Ascending aorta (tissue), 2 donors: ENCODE measurements at places on chromosomes 2 and 18. TPM values are rescaled to one million over a fixed set of nuclear protein-coding genes. Genes with fewer than 3 reads are reported as not detected.

TMEM169 gene
- 7.3 TPM for total RNA-seq

AMER3 gene
- not detected for total RNA-seq

CFAP65 gene
- total RNA-seq, result not detected

REG1B gene
- not detected for total RNA-seq

OTOS gene
- total RNA-seq, result not detected

ANKRD62 gene
- total RNA-seq, result not detected

MCM6 gene
- 62.5 TPM for total RNA-seq

IL1F10 gene
- total RNA-seq, result not detected

PLA2R1 gene
- 9.3 TPM for total RNA-seq

LINC00305 gene
- not detected for total RNA-seq

PPM1B gene
- 27.9 TPM for total RNA-seq
